ENCODE measurements at places on chromosomes 11 and 22. TPM values are rescaled to one million over a fixed set of nuclear protein-coding genes. Genes with fewer than 3 reads are reported as not detected.
A peak's percentile ranks its signal among the peaks of the same experiment; 100 is the strongest.

DNA sequence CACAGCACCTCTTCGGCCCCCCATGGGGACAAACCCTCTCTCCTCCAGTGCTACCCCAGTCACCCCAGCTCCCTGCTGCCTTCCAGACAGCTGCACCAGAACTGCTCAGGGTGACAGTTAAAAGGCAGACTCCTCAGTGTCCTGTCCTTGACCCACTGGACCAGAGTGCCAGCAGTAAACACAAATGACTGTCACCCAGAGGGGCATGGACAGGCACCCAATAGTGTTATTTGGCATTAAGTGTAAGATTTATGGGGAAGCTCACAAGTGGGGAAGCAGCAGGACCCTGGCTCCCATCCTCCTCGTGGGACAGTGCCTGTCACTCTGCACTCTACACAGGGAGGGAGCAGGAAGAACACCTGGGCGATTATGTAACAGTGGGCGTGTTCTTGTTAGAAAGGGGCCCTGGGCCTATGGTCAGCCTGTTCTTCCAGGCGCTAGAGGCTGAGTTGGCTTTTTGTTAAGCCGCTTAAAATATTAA lies 5.0 kb downstream of the RPS19BP1 start:
- H3K27ac ChIP-seq: peak overlapping the region; percentile 71
- no peak for DNase-seq
- H3K4me3 ChIP-seq: peak overlapping the region; percentile 98
- H3K27me3 ChIP-seq: peaks cover 34% of the 10 kb centered on the region

DNA sequence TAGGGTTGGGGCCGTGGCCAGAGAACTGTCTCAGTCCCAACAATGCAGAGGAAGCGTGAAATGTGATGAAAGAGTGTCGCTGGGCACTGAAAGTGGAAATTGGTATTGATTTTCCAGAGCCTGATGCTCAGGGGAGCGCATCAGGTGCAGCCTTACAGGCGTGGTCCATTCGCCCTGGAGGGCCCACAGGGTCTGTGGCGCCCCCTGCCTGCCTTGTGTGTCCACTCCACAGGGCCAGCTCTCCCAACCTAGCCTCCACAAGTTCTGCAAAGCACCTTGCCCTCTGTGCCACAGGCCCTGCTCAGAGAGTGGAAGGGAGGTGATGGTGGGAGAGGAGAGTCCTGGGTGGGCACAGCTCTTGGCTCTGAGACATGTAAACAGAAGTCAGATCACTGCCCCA lies 54.9 kb upstream of the LMO1 start:
- DNase-seq: no peak
- H3K36me3 ChIP-seq: no peaks in the 10 kb centered on the region
- peaks cover 8% of the 10 kb centered on the region for H3K27me3 ChIP-seq
- H3K4me3 ChIP-seq: no peak overlapping the region

GRCh38 chr11:104163100-104164027 lies 583 bp downstream of the PDGFD start:
- peak overlapping the region; percentile 96 for H3K27ac ChIP-seq
- peaks cover 18% of the 10 kb centered on the region for H3K27me3 ChIP-seq
- no peaks in the 10 kb centered on the region for H3K36me3 ChIP-seq

DNA sequence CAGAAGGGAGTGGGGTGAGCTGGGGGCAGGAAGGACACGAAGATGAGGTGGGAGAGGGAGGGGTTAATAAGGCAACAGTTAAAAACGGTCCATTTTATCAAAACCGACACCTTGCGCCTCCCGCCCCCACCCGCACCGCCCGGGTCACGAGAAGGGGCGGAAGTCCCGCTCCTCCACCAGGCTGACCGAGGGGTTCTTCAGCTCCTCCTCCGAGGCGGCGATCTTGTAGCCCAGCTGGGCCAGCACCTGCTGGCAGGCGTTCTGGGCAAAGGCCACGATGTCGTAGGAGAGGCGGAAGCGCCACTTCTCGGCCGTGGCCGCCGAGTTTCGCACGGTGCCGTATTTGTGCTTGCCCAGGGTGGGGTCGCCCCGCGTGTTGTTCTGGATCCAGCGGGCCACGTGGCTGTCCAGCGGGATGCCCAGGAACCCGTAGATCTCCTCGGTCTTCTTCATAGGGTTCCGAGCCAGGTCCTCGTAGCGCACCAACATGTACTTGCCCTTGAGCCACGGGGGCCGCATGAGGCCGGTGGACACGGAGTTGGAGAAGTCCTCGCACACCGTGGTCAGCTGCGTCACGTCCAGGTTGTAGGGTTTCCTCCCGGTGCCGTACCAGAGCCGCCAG lies 15.8 kb downstream of the CHST1 start:
- no peaks in the 10 kb centered on the region for H3K36me3 ChIP-seq
- no peak overlapping the region for H3K27ac ChIP-seq
- H3K4me3 ChIP-seq: no peak overlapping the region
- no peaks in the 10 kb centered on the region for H3K27me3 ChIP-seq
- H3K4me1 ChIP-seq: peaks cover 13% of the 10 kb centered on the region

Gene NXPE4
- total RNA-seq: not detected

Gene JHY
- total RNA-seq: 2.3 TPM

DNA sequence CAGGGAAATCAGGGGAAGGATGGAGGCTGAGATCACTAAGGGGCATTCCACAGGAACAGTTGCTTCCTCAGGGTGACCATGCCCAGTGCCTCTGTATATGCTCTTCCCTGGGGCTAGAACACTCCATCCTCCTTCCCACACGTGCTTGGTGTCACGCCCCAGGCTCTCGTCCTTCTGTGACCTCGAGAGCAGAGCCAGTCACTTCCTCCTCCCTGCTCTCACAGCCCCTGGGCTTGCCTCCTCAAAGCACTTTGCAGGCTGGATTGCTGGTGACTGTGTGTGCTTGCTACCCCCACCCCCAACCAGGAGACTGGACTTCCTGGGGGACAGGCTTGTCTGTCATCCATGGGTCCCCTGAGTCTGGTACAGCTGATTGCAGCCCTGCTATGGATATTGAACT lies 56.5 kb upstream of the AMPD3 start:
- H3K36me3 ChIP-seq: no peaks in the 10 kb centered on the region
- DNase-seq: no peak
- H3K27me3 ChIP-seq: no peaks in the 10 kb centered on the region
- no peak overlapping the region for H3K27ac ChIP-seq
- peaks cover 6% of the 10 kb centered on the region for H3K4me1 ChIP-seq

Gene HEPHL1
- total RNA-seq: not detected

GRCh38 chr11:100741866-100742625 lies 55.0 kb downstream of the ARHGAP42 start:
- no peaks in the 10 kb centered on the region for H3K27me3 ChIP-seq
- no peak overlapping the region for H3K27ac ChIP-seq
- peaks cover 39% of the 10 kb centered on the region for H3K4me1 ChIP-seq

DNA sequence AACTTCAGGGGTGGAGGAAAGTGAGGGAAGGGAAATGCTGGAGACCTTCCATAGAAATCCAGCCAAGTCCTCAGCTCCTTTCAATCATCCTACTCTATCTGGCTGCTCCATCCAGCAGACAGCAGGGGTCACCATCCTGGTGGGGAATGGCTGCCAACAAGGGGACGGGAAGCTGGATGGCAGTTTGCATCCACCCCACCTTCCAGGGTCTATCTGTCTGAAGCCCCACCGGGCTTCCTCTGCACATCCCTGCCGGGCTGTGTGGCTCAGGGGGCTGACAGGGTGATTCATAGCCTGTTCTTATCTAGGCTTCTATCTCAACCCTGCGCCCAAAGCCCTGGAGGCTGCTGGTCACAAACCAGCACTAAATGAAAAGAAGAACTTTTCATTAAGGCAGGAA lies 1.1 kb downstream of the SYTL2 start:
- H3K27me3 ChIP-seq: peaks cover 40% of the 10 kb centered on the region
- peaks cover 23% of the 10 kb centered on the region for H3K4me1 ChIP-seq
- H3K27ac ChIP-seq: no peak overlapping the region
- peak overlapping the region; percentile 82 for H3K4me3 ChIP-seq

- H3K36me3 ChIP-seq: peaks cover 5% of the 10 kb centered on the region
- H3K4me3 ChIP-seq: no peak overlapping the region
- peaks cover 4% of the 10 kb centered on the region for H3K27me3 ChIP-seq
- no peak for DNase-seq
- H3K4me1 ChIP-seq: peaks cover 28% of the 10 kb centered on the region
Observed at GRCh38 chr11:57353036-57353435, 14.9 kb downstream of the P2RX3 start.

DNA sequence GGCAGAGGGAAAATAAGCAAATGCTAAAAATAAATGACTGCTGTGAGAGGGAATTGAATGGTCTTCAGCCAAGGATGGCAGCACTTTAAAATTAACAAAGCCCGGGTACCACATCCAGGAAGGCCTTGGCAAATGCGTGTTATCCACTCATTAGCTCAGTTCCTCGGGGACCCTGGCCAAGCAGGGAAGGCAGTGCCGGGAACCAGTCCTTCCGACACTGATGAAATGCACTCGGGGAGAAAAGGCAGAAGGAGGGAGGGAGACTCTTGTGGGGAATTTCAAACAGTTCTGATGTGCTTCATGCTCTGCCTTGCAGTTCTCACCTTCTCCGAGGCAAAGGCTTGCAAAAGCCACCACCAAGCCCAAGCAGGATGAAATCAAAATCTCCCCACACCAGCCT lies 38.3 kb downstream of the CLPB start:
- H3K4me3 ChIP-seq: no peak overlapping the region
- H3K27me3 ChIP-seq: no peaks in the 10 kb centered on the region
- no peak overlapping the region for H3K27ac ChIP-seq

DNA sequence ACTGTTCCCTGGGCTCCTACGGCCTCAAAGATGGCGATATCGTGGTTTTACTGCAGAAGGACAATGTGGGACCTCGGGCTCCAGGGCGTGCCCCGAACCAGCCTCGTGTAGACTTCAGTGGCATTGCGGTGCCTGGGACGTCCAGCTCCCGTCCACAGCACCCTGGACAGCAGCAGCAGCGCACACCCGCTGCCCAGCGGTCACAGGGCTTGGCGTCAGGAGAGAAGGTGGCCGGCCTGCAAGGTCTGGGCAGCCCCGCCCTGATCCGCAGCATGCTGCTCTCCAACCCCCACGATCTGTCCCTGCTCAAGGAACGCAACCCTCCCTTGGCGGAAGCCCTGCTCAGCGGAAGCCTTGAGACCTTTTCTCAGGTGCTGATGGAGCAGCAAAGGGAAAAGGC lies 555 bp downstream of the DDI1 start:
- H3K4me1 ChIP-seq: no peaks in the 10 kb centered on the region
- DNase-seq: no peak
- H3K4me3 ChIP-seq: no peak overlapping the region
- no peaks in the 10 kb centered on the region for H3K27me3 ChIP-seq
- H3K27ac ChIP-seq: no peak overlapping the region
- no peaks in the 10 kb centered on the region for H3K36me3 ChIP-seq

DNA sequence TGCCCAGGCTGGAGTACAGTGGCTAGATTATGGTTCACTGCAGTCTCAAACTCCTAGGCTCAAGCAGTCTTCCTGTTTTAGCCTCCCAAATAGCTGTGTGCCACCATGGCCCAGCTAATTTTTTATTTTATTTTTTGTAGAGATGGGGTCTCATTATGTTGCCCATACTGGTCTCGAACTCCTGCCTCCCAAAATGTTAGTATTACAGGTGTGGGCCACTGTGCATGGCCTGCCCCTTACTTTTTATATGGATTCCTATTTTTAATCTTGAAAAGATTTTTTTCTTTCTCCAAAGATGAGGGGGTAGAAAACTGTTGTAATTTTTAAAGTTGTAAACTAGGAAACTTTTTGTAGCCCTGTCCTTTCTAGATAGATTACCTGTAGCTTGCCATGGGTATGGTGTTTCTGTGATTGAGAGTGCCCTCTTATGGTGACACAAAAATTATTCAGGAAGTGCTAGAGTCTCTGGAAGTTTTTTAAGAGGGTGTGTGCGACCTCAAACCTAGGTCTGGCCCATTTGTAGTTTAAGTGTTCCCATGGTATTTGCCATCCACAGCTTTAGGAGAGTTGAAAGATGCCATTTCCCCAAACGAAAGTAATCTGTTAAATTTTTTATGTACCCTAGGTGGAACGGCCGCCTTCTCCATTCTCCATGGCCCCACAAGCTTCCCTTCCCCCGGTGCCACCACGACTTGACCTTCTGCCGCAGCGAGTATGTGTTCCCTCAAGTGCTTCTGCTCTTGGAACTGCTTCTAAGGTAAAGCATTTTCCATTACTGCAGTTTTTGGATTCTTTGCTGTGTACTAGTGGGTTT lies 32.4 kb downstream of the MCAM start:
- no peak overlapping the region for H3K4me3 ChIP-seq
- no peak for DNase-seq
- no peaks in the 10 kb centered on the region for H3K27me3 ChIP-seq
- no peaks in the 10 kb centered on the region for H3K4me1 ChIP-seq
- H3K27ac ChIP-seq: no peak overlapping the region

Gene LARGE1
- 34.5 TPM for total RNA-seq

Gene INSC
- 2.6 TPM for total RNA-seq

GRCh38 chr11:57056735-57057134 lies 68.0 kb downstream of the OR5AK2 start:
- H3K27ac ChIP-seq: no peak overlapping the region
- H3K36me3 ChIP-seq: no peaks in the 10 kb centered on the region
- no peaks in the 10 kb centered on the region for H3K27me3 ChIP-seq

All from neural crest cell (in vitro differentiated cells).